ENCODE measurements at places on chromosomes 16 and 17. TPM values are rescaled to one million over a fixed set of nuclear protein-coding genes. Genes with fewer than 3 reads are reported as not detected.

CTF1 gene
- 0.17 TPM for total RNA-seq

KRTAP2-2 gene
- not detected for total RNA-seq

POLG2 gene
- total RNA-seq, result 8.7 TPM

PRSS21 gene
- total RNA-seq, result 1.0 TPM

ST6GALNAC1 gene
- total RNA-seq, result not detected

KRTAP9-4 gene
- not detected for total RNA-seq

NLRC5 gene
- total RNA-seq, result 34.5 TPM

MAPT gene
- total RNA-seq, result under 0.01 TPM

ALOX15 gene
- not detected for total RNA-seq

KCNJ16 gene
- total RNA-seq, result 1.7 TPM

CHST6 gene
- 1.9 TPM for total RNA-seq

FBXW10B gene
- total RNA-seq, result 0.79 TPM

CPNE7 gene
- 0.85 TPM for total RNA-seq

EME2 gene
- 9.7 TPM for total RNA-seq

CCDC40 gene
- 1.4 TPM for total RNA-seq

SLC2A4 gene
- total RNA-seq, result 0.34 TPM

CDH11 gene
- total RNA-seq, result 4.9 TPM

NPIPA3 gene
- total RNA-seq, result 0.28 TPM

GLYR1 gene
- total RNA-seq, result 85.6 TPM

SNAI3 gene
- total RNA-seq, result 0.09 TPM

DLX3 gene
- total RNA-seq, result not detected

LGALS9C gene
- not detected for total RNA-seq

PIK3R5 gene
- total RNA-seq, result 0.05 TPM
